Stimulated activated CD8-positive, alpha-beta memory T cell treated with anti-CD3 and anti-CD28 coated beads, Interleukin-4, amount 100 ng/mL, for 4 hours (primary cell): ENCODE measurements at places on chromosomes 7 and 10.

GRCh38 chr10:49150426-49150825 is 16.6 kb upstream of the FAM170B start:
- no peak for DNase-seq

- no peak for DNase-seq
Measured at GRCh38 chr10:101686133-101686925, 8.6 kb downstream of the FBXW4 start.

DNA sequence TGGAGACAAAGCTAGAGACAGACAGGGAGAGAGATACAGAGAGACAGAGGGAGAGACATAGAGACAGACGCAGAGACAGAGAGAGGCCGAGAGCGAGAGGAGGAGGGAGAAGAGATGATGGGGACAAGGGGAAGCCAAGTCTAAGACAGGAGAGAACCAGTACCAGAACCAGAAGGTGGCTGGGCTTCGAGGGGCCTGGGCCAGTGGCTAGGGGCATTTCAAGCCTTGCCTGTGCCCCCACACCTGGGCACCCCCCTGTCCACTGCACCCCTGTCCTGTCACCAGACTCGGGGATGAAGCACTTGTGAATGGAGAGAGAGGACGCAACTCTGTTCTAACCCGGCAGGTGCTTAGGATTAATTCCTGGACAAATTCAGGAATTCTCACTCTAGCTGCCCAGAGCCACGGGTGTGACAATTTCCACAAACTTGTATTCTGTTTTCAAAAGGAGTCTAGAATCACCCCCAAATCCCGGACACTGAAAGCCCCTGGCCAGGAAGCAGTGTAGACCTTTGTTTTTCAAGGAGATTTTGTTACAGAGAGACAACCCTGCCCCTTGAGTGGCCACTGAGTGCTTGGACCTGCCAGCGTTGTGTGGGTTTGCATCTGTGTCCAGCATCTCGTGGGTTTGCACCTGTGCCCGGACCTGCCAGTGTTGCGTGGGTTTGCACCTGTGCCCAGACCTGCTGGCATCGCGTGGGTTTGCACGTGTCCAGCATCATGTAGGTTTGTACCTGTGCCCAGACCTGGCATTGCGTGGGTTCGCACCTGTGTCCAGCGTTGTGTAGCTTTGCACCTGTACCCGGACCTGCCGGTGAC is 157.3 kb downstream of the WDR37 start:
- no peak for DNase-seq

- no peak for DNase-seq
Measured at GRCh38 chr7:9711259-9711918, 1262.3 kb upstream of the PHF14 start.
